Sigmoid colon (tissue), 7 donors: ENCODE measurements at places on chromosomes 5 and 9.
A peak's percentile ranks its signal among the peaks of the same experiment; 100 is the strongest.

DNA sequence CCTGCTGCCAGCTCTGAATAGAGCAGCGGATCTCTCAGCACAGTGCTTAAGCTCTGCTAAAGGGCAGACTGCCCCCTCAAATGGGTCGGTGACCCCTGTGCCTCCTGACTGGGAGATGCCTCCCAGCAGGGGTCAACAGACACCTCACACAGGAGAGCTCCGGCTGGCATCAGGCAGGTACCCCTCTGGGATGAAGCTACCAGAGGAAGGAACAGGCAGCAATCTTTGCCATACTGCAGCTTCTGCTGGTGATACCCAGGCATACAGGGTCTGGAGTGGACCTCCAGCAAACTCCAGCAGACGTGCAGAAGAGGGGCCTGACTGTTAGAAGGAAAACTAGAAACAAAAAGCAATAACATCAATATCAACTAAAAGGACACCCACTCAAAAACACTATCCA lies 131.6 kb downstream of the TMEM232 start:
- no peak for DNase-seq

GRCh38 chr5:33291216-33292000 lies 149.4 kb upstream of the TARS1 start:
- no peak for DNase-seq

DNA sequence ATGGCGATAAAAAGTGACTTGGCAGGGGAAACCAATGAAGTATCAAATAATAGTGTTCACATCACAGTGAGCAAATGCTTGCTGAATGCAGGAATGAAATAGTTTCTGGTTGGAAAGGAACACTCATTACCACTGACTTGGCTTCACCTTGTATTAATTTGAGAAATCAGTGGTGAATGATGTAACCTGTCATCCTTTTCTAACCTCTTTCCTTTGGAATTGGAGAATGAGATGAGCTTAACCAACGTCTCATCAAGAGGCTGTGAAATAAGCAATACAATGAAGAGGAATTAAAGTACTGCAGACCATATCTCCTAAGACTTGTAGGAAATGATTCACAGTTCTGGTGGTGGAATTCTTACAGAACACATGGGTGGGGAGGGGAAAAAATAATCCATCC lies 192.2 kb downstream of the DMAC1 start:
- DNase-seq, result no peak

DNA sequence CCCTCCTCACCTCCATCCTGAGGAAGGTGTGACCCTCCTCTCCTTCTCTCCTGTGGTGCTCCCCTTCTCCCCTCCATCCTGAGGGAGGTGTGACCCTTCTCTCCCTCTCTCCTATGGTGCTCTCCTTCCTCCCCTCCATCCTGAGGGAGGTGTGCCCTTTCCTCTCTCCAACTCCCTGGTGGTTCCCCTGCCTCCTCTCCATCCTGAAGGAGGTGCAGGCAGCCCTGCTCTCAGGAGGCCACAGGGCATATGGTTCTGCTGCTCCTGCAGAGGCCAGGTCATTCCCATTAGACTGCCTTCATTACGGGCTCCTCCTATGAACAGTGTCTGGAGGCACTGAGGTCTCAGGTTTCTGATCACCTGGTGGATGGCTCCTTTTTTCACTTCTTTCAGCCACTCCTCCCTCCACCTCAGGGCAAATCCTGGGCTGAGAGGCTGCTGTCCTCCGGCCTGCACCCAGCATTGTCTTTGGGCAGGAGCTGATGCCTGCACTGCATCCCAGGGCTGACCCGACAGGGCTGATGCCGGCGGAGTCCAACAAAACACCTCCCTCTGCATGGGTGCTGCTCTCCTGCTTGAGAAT lies 197.1 kb downstream of the MED10 start:
- DNase-seq, result no peak

DNA sequence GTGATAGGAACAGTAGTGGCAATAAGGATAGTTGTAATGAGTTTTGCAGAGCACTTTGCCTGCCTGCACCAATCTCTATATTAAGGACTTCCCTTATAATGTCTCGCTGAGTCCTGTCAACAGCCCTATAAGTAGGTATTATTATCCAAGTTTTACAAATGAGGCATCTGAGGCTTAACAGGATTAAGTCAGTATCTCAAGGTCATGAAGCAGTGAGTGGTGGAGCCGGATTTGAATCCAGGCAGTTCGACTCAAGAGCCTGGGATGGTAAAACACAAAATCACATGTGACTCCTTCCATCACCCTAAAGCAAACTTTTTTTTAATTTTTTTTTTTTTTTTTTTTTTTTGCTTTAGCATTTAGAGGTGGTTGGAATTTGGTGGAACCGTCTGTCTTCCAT lies 59.0 kb upstream of the RARS1 start:
- no peak for DNase-seq

DNA sequence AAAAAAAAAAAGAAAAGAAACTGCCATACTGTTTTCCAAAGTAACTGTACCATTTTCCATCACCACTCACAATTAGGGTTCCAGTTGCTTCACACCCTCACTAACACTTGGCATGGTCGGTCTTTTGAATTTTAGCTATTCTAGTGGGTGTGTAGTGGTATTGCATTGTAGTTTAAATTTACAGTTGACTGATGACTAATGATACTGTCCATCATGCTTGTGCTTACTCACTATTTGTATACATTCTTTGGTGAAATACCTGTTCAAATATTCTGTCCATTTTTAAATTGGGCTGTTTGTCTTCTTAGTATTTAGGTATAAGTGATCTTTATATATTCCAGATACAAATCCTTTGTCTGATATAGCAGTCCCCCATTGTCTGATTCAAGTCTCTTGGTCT lies 36.2 kb upstream of the ZNF169 start:
- no peak for DNase-seq

DNA sequence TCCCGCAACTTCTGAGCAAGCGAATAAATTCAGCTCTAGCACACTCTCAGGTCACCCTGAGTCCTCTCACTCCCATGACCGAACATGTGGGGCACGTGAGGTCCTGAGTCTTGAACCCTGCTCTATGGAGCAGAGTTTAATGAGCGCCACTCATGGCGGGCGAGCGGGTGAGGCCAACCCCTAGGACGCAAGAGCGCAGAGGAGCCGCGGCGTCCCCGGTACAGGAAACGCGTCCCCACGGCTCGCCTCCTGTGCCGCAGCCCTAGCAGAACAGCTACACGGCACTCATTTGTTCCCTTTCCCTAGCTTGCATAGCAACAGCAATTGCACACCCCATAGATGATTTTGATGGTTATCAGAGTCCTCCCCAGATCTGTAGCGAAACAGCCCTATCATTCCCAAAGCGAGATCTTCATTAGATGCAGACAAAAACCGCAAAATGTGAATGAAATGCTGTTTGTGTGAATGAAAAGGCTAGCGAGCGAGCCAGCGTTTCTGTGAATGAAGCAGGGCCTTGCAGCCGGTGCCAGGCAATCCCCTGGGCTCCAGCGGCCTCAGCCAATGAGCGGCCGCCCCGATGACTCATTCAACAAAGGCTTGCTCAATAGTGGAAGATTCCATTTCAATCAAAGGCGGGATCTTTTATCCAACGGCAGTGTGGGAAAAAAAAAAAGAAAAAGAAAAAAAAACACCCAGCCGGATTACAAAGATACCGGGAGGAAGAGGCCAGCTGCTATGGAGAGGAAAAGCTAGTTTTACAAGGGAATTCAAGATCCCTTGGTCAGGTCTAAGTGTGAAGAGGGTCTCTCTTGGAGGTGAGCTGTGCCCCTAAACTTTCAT lies 1.5 kb upstream of the SHC3 start:
- DNase-seq, result peak; percentile 95

DNA sequence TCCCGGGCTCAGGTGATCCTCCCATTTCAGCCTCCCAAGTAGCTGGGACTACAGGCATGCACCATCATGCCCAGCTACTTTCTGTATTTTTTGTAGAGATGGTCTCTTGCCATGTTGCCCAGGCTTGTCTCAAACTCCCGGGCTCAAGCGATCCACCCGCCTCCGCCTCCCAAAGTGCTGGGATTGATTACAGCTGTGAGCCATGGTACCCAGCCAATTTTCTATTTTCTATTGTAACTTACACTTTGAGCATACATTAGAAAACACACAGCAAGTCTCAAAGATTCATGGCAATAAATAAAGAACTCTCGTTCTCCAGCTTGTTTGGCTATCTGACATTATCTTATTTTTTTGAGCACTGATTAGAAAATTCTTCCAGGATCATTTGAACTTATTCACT lies 228.7 kb downstream of the ADAMTS6 start:
- DNase-seq, result no peak

GRCh38 chr5:105145152-105145551 lies 1582.6 kb upstream of the NUDT12 start:
- DNase-seq, result no peak

DNA sequence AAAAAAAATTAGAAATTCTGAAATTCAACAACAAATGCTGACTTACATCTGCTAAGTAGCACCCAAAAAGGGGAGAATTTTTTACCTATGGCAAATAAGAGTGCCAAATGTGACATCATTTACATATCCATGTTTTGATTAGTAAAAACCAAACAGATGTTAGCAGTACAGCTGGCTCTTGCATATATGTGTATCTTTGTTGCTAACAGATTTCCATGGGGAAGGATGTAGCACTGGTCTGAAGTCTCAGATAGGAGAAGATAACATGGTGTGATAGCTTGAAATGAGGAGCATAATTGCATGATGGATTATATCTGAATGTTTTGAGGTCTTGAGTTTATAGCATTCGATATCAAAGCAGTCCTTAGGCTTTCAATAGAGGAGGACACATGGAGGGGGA lies 17.5 kb downstream of the PIK3R1 start:
- no peak for DNase-seq

- no peak for DNase-seq
These were observed 5.6 kb upstream of the LRRC70 start for GRCh38 chr5:62572918-62573514.

- no peak for DNase-seq
These were observed 102.2 kb upstream of the CHD1 start for GRCh38 chr5:99030906-99031440.

- no peak for DNase-seq
These were observed 28.0 kb downstream of the ABO start for GRCh38 chr9:133246991-133247390.
